ENCODE measurements at places on chromosomes 16 and 17.

DNA sequence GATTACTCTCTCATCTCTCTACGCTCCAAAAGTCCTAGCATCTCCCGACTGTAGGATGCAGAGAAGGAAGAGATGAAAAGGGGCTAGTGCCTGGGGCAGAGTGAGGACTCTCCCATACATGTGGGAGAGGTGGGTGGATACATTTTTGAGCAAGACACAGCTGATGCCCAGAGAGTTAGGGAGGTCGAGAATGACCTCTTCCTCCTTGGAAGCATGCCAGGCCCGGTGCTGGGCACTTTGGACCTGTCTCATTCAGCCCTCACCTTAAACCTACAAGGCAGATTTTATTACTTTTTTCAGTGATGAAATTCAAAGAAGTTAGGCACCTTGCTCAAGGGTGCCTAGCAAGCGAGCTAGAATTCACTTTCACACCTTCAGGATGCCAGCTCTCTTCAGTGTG lies 38.2 kb downstream of the WSCD1 start:
- DNase-seq = no peak

DNA sequence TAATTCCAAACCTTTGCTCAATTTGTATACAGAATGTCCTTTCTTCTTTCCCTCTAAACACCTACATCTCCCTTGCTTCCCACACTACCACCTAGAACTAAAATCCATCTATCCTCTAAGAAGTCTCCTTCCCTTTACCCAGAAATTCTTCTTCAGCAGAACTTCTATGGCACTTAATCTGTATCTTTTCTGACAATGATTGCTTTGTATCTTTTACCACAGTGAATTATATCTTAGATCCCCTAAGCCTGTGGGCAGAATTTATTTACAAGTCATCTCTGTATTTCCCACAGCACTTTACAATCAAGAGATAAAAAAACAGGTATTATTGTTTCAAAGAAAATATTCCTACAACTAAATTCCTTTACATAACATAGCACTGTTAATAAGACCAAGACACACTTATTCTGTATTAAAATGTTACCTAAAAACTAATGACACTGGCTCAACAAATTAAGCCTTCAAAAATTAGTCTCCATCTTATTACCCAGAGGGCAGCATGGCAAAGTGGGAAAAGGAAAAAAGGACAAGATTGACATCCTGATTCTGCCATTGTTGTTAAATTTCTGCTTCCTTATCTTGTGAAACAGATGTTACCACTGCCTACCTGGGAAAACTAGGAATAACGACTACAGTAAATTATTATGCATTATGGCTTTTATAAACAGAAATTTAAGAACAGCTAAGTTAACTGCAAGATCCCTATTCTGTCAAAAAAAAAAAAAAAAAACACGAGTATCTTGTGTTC lies 42.8 kb downstream of the KANSL1 start:
- no peak for DNase-seq

DNA sequence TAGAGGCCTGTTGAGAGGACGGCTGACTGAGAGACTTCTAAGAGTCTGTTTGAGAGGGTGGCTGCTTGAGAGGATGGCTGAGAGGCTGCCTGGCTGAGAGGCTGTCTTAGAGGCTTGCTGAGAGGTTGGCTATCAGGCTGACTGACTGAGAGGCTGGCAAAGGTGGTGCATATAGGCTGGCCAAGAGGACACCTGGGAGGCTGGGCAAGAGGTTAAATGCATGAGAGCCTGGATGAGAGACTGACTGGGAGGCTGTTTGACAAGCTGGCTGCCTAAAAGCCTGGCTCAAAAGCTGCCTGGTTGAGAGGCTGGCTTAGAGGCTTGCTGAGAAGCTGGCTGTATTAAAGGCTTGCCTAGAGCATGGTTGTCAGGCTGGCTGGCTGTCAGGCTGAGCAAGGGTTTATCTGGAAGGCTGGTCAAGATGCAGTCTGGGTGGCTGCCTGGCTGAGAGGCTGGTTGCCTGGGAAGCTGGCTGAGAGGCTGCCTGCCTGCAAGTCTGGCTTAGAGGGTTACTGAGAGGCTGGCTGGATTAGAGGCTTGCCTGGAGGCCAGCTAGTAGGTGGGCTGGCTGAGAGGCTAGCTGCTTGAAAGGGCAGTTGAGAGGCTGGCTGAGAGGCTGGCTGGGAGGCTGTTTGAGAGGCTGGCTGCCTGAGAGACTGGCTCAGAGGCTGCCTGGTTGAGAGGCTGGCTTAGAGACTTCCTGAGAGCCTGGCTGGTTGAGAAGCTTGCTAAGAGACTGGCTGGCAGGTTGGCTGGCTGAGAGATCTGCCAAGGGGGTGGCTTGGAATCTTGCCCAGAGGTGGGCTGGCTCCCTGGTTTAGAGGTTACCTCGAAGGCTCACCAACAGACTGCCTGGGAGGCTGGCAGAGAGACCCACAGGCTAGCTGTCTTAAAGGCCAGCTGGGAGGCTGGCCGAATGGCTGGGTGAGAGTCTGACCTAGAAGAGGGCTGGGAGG lies 38.3 kb upstream of the ACSM2B start:
- no peak for DNase-seq

- DNase-seq = no peak
These were observed 48.9 kb downstream of the TEX2 start for GRCh38 chr17:64213995-64214811.

DNA sequence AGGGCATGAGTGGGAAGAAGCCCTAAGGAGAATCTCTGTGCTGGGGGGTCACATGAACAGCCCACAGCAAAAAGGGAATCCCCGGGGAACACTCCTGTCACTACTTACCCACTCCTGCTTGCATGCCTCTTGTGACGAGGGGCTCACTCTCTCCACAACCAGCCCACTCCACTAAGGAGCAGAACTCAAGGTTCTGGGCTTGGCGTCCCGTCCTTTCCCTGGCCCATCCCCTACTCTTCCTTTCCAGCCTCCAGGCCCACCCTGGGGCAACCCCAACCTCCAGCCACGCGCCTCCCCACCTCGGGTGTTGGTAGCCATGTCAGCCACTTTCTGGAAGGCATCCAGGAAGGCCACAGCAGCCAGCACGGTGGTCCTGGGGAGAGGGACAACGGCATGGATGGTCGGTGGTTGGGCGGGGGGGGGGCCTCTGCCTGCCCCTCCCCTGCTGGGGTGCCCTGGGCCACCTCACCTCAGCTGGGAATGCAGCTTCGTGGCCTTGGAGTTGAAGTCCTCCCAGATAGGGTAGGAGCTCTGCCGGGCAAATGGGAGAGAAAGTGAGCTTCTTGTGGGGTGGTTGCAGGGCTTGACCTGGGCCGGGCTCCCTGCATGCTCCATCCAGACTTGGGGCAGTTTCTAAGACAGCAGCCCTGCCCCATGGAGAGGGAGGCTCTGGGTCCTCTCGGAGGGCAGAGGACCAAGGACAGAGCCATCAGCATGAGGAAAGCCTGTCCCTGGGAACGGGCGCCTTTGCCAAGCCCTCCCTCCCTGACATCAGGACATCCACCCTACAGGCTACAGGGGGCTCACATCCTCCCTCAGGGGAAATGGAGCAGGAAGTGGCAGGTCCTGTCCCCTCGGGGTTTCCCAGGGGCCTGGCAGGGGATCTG lies 5.1 kb downstream of the MTSS2 start:
- no peak for DNase-seq

DNA sequence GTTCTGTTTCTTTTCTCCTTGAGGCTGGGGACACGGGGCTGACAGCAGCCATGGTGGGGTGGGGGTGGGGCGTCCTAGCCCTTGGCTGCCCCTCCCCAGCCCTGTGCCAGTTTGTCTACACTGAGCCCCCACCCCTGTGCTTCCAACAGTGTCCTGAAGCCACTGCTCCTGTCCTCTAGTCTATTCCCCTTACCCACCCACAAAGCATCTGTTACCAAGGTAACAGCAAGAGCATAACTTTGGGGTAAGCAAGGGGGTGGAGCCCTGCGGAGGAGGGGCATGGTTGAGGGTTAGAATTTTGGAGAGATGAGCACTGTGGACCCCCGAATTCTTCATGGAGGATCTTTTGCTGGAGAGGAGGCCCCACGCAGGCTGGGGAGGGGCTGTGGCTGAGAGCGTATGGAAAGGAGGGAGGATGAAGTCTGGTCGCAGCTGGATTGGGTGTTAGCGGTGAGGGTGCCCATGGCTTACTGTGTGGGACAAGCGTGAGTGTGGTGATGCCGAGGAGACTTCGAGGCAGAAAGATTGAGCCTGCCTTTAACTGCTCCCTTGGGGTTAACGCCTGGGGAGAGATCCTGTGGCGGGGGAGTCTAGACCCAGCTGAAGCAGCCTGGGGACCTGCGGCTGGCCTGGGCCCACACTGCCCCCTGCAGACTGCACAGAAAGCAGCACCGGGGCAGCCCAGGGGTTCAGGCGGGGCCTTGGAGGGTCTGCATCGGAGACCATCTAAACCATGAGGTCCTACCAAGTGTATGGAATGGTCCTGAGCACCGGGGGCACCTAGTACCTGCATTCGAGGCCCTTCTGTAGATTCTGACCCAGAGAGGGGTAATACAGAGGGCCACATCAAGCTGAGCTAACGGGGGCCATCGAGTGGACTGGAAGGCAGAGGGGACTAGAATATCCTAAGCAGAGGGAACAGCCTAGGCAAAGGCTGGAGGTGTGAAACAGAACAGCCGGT lies 6.1 kb upstream of the STAC2 start:
- DNase-seq = peak; percentile 52
